ENCODE measurements at places on chromosomes 7 and 10.

DNA sequence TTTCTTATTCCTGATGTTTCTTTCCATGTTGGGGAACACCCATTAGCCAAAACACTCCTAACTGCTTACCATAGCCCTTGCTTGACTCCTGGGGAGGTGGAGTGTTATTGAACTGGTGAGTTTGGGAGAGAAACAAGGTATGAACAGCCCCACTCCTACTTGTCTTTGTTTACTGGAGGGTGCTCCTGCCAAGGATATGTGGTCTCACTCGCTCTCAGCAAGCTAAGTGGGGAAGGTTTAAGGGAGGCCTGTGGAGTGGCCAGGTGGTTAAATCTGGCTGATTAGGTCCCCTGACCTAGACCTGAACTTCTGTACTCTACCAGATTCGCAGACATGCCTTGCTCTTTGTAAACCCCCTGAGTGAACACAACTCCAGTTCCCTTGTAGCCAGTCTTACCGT, 300.1 kb downstream of the PTEN start:
- DNase-seq = no peak

GRCh38 chr10:86443069-86443468, 76.5 kb upstream of the GRID1 start:
- DNase-seq = no peak

DNA sequence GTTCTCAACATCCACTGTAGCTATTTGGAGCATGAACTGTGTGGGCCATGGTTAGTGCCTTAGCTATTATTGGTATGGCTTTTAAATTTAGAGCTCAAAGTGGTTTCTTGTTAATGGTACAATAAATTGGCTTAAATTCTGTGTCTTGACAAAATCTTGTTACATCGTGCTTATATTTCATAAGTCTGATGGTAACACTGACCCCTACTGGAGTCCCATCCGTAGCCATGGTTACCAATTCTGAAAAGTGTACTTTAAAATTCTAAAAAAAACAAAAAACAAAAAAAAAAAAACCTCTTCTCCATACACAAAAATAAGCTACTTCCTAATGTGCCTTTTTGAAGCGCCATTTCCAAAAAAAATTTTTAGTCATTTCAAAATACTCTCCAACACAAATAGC, 6.4 kb upstream of the RPP30 start:
- no peak for DNase-seq

GRCh38 chr10:23158370-23158769, 33.7 kb upstream of the PTF1A start:
- no peak for DNase-seq

DNA sequence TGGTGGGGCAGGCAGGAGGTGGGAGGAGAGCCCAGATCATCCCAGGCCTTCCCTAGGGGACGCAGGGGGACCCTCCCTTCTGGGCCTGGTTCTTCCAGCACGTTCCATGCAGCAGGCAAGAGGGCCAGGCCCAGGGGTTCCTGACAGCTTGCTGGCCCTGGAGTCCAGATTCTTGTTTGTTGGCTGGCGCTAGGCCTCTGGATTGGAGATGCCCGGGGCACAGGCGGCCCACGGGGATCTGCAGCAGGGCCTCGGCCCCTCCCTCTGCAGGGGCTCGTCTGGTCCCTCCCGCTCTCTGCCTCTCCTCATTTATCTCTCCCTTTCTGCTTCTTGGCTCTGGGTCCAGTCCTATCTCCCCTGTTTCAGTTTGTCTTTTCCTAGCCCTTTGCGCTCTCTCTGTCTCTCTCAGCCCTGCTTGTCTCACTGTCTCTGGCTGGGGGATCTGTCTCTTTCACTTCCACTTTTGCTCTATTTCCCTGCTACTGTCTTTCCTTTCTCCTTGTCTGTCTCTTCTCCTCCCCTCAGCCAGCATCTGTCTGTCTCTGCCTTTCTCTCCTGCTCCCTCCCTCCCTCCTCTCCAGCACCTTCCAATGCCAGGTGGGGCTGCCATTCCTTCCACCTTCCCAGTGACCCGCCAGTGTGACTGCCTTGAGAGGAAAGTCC, 1.1 kb upstream of the AQP1 start:
- no peak for DNase-seq

GRCh38 chr7:47470567-47471357, 111.1 kb downstream of the TNS3 start:
- peak; percentile 92 for DNase-seq

DNA sequence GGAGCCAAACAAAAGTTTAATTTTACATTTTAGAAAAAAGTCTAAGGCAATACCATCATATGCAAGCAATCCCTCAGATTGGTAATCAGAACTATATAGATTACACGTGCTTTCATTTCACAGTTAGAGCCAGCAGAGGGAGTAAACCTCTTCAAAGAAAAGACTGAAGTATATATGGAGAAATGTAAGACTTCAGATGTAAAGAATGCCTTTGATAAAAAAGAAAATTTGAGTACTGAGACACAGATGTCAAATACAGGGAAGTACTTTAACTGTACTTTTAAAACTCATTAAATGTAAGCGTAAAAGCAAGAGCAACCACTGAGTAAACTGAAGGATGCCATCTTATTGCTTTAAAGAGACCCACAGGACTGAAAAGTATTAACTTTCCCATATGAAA, 101.4 kb upstream of the FAM133B start:
- DNase-seq = no peak

DNA sequence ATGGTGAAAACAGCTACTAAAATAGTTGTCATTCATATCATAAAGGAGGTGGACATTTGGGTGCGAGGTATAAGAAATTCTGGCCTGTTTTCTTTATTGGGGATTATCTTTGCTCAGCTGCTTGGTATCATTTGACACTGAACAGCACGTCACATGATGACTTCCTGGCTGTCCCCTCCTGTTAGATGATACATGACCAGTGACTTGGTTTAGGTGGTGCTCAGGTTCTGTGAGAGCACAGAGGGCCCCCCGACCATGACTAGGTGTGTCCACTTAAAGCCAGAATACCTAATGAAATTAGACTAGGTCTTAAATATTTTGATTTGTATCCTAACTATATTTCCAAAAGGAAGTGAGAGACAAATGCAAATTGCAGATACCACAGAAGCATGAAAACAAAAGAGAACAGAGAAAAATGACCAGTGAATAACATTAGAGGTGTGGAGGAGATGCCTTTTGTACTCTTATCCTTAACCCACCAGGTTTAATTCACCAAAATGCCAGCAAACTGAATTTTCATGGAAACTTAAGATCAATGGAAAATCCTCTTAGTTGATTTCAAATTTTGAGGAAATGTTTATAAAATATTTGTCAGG, 50.6 kb upstream of the GJD4 start:
- no peak for DNase-seq

- peak; percentile 28 for DNase-seq
Observed at GRCh38 chr7:142088022-142088714, 23.4 kb upstream of the MGAM2 start.

Measured in NCI-H2081 treated with DMSO at 0.1 percent for 48 hours (cell line).